ENCODE measurements at places on chromosomes 12 and 14.

DNA sequence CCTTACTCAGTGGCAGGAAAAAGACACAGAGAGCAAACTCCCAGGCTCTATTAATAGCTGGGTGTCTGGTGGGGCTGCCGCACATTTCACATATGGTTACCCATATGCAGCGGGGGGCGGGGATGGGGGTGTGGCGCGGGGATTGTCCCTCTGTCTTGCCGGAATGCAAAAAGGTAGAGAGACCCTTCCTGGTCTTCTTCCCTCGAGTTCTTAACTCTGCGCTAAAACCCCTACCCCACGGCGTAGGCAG lies 1.7 kb downstream of the PRMT8 start:
- no peak for DNase-seq

GRCh38 chr12:42370013-42370412 lies 44.0 kb downstream of the PPHLN1 start:
- DNase-seq: no peak

GRCh38 chr12:45368841-45369489 lies 153.1 kb downstream of the ANO6 start:
- no peak for DNase-seq

GRCh38 chr14:96929950-96930349 lies 132.8 kb downstream of the VRK1 start:
- DNase-seq: no peak

- no peak for DNase-seq
Measured at GRCh38 chr12:104421343-104421742, 35.4 kb upstream of the CHST11 start.
